ENCODE measurements at places on chromosomes 1 and 21. TPM values are rescaled to one million over a fixed set of nuclear protein-coding genes. Genes with fewer than 3 reads are reported as not detected.

DNA sequence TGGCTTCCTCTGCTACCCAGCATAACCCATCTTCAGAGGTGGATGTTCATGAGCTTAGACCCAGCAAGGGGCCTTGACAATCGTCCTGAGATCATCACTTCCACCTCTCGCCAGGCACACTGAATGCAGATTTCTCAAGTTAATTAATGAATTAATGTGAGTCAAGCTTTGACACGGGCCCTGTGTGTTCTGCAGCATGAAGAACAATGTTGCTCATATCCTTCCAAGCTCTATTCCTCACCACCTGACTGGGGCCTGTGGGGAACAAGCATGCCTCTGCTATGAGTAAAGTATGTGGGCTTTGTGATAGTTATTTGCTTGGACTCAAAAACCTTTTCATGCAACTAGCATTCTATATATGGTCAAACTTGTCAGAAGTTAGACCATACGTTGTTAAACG is 122.0 kb downstream of the SEC16B start:
- DNase-seq: peak; percentile 91

DNA sequence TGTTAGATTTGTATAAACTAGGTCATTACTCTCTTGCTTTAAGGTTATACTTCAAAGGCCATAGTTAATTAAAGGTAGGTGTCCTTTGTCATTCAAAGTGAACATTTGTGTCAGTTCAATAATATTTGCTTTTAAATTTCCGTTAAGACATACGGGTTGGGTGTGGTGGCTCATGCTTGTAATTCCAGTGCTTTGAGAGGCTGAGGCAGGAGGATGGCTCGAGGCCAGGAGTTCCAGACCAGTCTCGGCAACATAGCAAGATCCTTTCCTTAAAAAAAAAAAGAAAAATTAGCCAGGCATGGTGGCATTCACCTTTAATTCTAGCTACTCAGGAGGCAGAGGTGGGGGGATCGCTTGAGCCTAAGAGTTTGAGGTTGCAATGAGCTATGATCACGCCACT is 80.4 kb downstream of the KIF26B start:
- no peak for DNase-seq

GRCh38 chr1:116564426-116564825 is 6.4 kb downstream of the CD58 start:
- no peak for DNase-seq

DNA sequence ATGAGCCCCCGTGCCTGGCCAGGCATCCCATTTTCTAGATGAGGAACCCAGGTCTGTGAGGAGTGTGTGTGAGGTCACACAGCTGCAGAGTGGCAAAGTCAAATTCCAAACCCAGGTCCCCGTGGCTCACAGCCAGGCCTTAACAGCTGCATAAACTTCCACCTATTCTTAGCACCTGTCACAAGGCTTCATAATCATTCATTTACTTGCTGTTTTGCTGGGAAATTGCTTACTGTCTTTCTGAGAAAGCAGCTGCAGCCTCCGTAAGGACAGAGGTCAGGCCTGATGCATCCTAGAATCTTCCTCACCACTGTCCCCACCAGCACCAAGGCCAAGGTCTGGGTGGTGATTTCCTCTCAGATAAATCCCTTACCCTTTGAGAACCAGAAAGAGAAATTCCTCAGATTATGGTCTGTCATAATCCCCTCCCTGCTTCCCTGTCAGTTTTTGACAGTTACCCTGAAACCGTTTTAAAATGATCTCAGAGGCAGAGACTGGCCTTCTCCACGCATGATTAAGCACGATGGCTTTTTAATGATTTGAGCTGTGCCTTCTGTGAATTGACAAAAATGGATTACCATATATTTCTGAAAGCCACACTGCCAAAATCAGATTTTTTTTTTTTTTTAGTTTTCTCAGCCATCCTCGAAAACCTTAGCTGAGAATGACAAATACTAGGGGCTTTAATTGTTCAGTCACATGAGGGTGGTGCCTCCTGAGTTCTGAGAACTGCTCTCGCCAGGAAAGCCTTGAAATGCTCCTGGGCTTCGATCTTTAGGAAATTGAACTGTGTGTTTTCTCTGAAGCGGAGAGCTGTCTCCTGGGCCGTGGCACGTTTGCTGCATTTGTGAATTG is 70.0 kb upstream of the SELENON start:
- no peak for DNase-seq

OR2L5 gene
- not detected for polyA plus RNA-seq

- DNase-seq: no peak
Measured at GRCh38 chr1:114201486-114201885, 47.8 kb upstream of the SYT6 start.

NDC1 gene
- 9.6 TPM for polyA plus RNA-seq

DNA sequence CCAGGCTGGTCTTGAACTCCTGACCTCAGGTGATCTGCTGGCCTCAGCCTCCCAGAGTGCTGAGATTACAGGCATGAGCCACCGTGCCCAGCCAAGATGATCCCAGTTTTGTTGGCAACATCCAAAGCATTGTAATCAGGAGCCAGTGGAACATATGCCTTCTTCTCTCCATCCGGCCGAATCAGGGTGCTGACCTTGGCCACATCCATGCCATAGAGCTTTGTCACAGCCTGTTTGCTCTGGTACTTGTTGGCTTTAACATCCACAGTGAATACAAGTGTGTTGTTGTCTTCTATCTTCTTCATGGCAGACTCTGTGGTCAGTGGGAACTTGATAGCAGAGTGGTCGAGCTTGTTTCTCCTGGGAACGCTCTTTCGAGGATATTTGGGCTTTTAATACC is 17.1 kb downstream of the TNFRSF8 start:
- DNase-seq: no peak

DCDC2B gene
- polyA plus RNA-seq: not detected

- DNase-seq: peak; percentile 36
Measured at GRCh38 chr1:200029035-200029821, 1.7 kb downstream of the NR5A2 start.

DNA sequence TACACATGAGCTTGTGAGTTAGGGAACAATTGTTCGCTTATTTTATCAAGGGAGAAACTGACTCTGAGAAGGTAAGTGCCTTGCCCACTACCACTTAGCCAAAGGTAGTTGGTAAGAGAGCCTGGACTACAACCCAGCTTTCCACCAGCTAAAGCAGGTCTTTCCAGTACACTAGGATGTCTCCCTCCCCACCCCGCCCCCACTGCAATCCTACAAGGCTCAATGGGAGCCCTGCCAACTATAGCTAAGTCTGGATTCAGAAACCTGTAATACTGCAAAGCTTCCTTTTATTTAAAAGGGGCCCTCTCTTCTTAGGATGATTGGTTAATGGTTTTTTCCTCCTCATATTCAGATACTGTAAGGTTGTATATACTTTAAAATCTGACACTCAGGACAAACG is 102.0 kb upstream of the C8B start:
- no peak for DNase-seq

DNA sequence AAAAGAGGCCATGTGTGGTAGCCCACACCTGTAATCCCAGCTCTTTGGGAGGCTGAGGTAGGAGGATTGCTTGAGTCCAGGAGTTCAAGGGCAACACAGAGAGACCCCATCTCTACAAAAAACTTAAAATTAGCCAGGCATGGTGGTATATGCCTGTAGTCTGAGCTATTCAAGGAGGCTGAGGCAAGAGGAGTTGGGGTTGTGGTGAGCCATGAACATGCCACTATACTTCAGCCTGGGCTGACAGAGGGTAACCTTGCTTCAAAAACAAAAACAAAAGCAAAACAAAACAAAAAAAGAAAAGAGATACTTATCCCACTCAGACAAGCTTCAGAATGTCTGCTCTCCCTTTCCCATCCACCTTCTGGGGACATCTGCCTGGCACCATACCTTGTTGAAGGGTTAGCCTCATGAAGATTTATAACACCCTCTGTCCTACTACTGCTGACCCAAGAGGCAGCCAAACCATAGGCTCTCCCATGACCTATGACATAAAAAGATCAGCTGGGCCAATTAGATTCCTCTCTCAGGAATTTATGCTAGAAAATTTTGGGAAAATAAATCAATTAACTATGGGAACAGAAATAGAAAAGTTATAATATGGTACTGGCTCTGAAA is 13.2 kb downstream of the TMCO1 start:
- no peak for DNase-seq

Measured in IMR-90 (cell line).